ENCODE measurements at places on chromosomes 11 and 22.
A peak's percentile ranks its signal among the peaks of the same experiment; 100 is the strongest.

GRCh38 chr11:75733431-75734107 lies 15.9 kb downstream of the MOGAT2 start:
- DNase-seq = no peak

- no peak for DNase-seq
These were observed 181.0 kb downstream of the INSC start for GRCh38 chr11:15295695-15296094.

DNA sequence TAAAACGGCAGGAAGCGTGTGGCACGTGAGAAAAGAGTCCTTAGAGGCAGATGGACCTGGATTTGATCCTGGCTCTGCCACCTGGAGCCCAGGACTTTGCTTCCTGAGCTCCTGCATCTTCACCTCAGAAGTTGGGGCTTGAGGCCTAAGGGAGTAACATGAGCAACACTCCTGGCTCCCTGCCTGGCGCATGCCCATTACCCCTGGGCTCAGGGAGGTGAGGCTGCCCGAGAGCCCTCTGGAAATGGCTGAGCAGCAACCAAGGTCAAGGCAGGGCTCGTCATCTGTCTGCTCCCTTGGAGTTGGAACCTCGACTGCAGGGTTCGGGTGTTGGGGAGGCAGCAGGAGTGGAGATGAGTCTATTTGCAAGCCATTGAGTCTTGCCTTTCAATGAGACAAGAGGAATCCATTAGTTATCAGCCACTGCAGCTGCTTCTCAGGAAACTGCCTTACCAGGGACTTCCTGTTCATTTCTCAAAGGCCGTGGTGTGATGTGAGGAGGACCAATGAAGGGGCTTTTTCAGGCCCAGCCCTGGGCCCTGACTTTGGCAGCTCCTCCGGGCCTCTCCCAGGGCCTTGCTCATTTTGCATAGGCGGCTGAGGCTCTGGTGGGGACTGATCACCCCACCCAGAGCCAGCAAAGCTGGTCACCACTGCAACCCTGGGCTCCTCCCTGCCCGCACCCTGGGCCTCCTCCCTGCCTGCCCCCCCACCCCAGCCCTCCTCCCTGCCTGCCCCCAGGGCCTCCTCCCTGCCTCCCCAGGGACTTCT lies 6.4 kb downstream of the FADS2 start:
- no peak for DNase-seq

DNA sequence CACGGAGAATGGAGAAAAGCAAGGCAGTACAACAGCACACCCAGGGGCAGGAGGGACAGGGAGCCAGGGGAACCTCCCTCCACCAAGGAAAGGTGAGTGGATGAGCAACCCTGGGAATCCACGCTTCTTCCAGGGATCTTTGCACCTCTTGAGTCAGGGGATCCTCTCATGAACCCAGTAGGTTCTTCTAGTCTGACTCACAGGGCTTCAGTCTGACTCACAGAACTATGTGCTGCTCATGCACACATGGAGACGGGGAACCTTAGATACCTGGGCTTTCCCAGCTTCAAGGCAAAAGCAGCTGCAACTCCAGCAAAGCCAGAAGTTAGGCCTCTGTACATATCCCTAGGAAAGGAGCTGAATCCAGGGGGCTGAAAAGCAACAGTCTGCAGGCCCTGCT lies 1021.4 kb upstream of the TENM4 start:
- no peak for DNase-seq

GRCh38 chr11:20031155-20032001 lies 128.9 kb downstream of the DBX1 start:
- DNase-seq = peak; percentile 93

DNA sequence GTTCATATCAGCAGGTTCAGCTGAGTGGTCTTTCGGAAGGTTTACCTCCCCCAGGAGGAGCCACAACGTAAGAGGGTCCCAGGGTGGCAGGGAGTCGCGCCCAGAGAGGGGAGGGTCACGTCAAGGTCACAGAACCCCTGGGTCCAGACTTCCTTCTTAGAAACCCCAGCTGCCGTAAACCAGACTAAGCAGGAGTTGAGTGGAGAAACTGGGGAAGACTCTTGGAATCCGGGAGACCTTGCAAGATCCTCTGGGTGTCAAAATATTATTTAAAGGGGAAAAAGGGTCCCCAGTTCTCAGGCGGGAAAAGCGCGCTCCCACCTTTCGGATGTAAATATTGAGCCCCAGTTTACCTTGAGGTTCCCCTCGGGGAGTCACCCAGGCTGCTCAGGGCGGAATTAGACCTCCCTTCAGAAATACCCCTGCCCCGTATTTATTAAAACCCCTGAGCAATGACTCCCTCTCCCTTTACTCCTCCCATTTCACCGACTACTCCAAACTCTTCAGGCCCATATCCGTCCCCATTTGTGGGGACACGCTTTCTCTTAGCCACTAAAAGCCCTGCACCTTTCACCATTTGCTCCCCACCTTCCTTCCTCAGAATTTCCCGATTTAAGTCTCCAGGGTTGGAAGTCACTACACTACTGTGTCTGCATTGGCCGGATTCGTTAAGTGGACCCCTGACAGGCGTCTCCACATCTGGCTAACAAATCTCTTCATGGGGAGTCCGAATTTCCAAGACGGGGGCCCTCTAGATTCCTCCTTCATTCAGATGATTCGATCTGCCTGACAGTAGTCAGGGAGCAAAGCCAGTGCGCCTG lies 4.2 kb downstream of the SLC17A6 start:
- no peak for DNase-seq

DNA sequence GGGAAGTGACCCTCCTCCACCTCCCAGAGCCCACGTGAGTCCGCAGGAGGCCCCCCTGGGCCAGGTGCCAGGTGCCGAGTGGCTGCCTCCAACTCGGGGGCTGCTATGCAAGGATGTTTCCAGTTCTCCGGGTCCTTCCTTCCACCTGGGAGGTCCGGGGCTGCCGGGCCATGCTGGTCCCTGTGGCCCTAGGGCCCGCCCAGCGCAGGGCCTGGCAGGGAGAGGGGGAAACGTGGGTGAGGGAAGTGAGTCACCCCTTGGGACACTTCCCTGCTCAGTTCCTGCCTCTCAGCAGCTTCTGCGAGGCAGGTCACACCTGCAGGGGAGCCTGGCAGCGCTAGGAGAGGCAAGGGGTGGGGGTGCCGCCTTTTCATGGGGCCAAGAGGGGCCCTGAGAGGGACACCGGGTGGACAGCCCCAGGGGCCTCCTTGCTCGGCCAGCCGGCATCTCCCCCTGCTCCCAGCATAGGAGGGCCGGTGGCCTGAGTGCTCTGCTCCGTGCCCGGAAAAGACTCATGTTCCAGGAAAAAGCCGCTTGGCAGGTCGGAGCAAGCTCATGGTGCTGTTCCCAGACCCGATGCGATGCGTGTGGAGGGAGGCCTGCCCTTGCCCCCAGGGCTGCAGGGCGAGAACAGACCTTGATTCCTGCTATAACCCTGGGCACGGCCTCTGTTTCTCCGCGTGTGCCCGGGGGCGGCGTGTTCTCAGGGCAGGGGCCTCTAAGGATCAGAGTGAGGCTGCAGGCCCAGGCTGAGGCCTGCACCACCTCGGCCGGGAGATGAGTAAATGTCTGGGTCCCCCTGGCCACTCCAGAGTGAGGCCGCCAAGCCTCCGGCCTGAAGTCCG lies 30.3 kb upstream of the WNT7B start:
- no peak for DNase-seq

- no peak for DNase-seq
These were observed 91.8 kb upstream of the CD44 start for GRCh38 chr11:35047179-35047578.

DNA sequence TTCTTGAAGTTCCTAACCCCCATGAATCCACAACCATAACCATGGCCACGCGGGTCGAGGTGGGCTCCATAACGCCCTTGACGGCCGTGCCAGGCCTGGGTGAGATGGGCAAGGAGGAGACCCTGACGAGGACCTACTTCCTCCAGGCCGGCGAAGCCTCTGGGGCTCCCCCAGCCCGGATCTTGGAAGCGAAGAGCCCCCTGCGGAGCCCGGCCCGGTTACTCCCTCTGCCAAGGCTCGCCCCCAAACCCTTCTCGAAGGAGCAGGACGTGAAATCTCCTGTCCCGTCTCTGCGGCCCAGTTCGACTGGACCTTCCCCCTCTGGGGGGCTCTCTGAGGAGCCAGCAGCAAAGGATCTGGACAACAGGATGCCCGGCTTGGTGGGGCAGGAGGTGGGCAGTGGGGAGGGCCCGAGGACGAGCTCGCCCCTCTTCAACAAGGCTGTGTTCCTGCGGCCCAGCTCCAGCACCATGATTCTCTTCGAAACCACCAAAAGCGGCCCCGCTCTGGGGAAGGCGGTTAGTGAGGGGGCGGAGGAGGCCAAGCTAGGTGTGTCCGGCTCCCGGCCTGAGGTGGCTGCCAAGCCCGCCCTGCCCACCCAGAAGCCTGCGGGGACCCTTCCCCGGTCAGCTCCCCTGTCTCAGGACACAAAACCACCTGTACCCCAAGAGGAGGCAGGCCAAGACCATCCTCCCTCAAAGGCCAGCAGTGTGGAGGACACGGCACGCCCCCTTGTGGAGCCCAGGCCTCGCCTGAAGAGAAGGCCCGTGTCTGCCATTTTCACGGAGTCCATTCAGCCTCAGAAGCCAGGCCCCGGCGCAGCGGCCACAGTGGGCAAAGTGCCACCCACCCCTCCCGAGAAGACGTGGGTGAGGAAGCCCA lies 75.7 kb downstream of the KIAA1671 start:
- no peak for DNase-seq

- no peak for DNase-seq
These were observed 101.7 kb downstream of the TEAD1 start for GRCh38 chr11:12775955-12776354.

- DNase-seq = no peak
These were observed 86.6 kb upstream of the FGF3 start for GRCh38 chr11:69905611-69906452.

GRCh38 chr11:5283086-5283485 lies 13.3 kb upstream of the HBE1 start:
- no peak for DNase-seq

Data from BJ (cell line).